ENCODE measurements at places on chromosomes 5 and 9.

DNA sequence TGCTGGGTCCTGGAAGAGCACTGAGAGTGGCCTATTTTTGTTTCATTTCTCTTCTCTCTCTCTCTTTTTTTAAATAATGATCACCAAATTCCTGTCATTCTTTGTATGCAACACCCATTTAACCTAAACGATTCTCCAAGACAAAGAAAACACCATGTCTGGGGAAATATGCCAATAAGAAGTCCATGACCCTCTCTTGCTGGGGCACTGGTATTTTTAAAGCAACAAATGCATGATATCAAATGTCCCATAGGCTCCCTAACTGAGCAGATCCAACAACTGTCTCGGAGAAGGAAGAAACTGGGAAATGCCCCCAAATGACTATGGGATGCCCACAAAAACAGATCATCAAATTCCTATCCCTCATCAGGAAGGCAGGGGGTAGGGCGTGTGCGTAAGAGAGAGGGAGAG is 567.4 kb downstream of the CCDC171 start:
- DNase-seq: no peak

DNA sequence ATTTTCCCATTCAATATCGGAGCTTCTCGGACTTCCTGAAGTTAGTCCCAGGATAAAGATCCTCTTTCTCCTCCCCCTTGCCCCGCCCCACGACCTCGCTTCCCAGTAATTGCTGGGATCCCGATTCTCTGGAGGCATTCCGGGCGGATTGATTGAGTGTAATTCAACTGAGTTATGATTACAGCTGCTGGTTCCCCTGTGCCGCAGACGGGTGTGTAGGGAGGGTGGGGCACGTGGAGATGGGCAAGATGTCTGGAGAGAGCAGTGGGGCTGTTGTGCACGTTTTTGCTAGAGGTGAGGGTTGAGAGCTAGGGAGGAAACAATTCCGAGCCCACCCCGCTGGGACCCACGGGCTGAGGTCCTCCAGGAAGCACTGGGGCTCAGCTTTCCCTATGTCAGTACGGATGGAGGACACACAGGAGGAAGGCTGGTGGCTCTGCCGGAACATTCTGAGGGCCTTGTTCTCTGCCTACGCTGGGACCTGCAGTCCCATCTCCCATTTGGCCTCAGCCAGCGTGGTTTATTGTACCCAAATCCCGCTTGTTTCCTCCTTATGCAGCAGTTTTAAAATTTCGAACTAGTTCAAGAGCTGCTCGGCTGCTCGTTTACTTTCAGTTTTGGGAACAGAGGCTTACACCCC is 2.4 kb upstream of the DMRT2 start:
- DNase-seq: no peak

DNA sequence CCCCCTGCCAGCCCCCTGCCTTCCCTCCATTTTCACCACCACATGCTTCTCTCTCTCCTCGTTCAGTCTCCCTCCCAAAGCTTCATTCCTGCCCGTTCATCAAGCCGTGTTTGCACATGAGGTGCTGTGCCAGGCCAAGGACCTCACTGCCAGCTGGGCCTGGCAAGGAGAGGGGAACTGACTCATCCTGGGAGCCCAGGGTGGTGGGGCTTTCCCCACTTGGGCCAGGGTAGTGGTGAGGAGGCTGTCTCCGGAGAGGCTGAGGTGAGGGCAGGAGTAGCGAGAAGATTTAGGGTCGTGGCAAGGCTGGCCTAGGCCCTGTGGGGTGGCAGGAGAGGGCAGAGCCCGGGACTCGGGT is 30.4 kb upstream of the NOTCH1 start:
- DNase-seq: no peak

DNA sequence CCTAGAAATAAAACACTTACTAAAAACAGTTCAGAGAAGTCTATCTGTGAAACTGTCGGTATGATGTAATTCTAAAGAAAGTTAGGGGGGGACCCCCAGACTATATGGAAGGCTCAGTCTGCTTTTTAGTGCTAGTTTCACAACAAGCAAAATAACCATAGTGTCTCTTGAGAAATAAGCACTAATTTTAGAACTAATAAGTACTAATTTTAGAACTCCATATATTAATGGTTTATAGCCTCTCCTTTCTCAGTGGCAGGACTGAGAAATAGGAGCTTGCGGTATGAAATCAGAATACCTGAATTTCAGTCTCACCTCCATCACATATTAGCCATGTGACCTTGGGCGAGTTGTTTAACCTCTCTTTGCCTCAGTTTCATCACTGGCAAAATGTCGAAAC is 1.4 kb upstream of the PHF24 start:
- no peak for DNase-seq

DNA sequence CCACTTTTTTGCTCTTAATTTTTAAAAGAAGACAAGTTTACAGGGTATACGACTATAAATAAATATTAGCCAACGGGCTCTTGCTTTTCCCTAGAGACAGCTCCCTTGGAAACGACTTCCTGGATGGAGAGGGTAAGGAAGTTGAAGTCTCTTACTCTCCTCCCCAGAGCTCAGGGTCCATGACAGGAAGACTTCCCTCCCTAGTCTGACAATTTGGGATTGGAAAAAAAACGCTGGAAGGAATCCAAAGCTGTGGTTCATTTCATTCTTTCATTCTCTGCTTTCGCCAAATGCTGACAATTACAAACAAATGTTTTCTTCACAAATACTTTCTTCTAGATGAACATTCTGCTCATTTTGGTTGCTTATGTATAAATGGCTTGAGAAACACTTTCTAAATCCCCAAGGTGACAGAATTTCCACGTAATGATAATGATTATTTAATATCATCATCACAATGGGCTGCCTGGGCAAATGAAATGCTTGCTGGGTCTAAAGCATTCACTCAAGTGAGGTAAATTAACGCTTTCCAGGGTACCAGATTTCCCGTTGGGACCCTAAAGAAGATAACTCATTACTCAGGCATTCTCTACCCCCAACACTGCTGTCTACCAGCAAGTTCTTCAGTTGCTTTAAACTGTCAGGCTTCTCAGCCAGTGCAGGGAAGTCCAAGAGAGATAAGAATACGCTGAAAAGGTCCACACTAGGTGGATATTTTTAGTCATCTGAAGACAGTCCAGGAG is 139.8 kb upstream of the SLC30A5 start:
- no peak for DNase-seq

DNA sequence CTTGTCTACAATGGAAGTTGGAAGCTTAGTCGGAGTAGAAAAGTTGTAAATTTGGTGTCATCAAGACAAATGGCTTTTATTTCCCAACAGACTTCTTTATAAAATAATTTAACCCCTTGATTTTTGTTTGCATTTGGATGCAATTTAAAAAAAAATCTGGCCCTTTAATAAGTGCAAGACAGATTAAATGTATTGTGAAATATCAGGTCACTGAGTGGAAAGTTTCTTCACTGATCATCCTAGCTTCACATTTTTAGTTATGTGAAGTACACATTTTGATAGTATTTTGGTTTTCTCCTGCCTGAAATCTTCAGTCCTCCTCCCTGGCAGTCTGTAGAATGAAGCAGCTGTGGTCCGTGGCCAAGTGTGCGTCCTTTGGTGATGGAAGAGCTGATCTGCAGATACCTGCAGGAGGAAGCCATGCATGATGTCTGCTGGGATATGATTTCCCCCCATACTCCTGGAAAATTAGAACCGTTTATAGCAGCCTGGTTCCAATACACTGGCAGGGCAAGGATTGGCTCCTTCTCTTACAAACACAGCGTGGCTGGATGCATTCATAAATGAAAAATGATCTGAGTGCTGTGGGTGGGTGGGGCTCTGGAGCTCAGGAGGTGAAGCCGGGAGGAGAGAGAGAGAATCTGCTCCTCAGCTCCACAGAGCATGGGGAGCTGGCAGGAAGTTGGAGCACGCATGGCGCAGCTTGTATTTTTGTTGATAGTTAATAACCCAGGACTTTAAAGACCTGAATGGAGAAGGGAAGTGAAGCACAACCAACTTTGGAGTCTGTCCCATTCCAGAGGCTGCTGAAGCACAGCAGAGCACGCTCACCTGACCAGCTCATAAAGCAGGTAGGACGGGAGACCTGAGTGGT is 238.4 kb downstream of the GOLPH3 start:
- no peak for DNase-seq

Data from activated T-helper 1 cell treated with Interleukin-2 at 50 U/mL for 16 hours (primary cell).